ENCODE measurements at places on chromosomes 2 and 18.

GRCh38 chr18:68887410-68887809, 89.5 kb downstream of the CCDC102B start:
- DNase-seq, result no peak

DNA sequence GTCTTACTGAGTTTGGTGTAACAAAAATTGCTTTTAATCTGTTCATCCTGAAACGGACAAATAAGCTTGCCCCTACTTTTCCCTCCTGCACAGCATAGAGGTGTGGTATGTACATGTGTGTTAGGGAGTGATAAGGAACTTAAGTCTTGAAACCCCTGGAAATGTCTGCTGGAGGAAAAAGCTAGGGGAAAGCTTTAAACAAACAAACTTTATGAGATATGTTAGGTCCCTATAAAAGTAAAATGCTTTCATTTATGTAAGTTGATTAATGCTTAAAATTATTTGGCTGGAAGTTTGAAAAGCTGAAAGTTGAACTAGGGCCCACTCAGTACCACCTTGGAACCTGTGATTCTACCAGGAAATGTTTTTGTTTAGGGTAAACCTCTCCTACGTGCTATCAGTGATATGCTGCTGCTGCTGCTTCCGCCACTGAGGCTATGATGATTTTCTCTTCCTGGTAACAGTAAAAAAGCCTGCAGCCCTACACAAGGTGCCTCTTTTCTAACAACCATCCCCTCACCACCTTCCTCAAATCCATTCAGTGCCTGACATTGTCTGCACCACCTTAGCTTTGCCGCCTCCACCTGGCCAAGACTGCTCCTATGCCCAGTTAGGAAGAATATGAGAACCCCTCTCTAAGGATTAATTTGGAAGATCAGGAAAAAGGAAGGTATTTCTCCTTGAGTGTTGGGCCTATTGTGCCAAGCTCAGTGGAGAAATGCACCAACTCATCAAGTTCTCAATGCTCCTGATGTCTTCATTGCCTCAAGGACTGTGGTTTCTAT, 2.5 kb upstream of the YES1 start:
- DNase-seq, result no peak

DNA sequence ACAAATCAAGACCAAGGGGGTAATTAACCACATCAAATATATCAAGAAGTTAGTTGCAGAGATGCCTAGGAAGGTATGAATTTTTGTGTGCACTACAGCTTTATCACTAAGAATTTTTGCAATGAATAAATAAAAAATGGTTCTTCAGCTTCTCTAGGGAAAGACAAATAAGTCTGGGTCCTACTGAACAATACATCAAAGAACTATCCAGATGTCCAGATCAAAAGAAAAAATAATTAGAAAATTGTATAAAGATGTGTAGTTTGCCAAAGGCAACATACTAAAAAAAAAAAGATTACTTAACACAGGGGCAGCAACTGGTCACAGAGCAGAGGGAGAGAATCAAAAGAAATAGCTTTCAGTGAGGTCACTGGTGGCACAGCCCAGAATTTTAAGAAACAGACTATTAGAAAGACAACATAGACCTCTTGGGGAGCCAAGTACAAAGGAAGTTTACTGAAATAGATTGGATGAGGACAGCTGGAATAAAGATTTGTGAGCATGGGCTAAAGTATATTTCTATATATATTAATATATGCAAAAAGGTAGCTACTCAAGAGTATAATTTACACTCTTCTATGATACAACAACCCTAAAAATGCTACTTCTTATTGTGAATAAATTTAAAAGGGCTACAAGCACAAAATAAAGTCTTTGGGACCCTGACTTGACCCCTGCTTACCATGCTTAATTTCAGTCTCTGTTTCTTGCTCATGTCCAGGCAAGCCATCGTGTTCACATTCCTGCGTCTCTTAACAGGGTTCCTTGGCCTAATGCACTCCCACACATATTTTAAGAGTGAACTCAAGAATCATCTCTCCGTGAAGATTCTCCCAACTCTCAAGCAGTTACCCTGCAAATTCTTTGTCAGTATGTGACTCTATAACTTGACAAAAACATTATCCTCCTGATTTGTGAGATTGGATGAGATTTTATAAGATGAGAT, 99.0 kb upstream of the GRB14 start:
- DNase-seq, result no peak

DNA sequence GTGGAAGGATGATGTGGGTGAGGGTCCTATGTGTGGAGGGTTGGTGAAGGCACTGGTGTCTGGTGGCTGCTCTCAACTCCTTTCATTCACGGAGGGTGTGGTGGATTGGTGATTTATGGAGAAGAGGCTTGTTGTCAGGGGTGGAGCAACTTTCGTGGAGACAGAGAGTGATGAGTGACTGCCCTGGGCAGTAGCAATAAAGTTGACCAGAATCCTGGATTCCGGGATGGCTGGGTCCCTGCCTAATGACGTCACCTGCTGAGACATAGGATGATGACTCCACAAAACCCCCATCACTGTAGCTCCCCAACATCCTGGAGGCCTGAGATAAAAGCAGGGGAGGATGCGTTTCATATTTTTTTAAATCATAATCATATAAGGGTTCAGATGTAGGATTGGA, 193.0 kb downstream of the ACKR3 start:
- no peak for DNase-seq

DNA sequence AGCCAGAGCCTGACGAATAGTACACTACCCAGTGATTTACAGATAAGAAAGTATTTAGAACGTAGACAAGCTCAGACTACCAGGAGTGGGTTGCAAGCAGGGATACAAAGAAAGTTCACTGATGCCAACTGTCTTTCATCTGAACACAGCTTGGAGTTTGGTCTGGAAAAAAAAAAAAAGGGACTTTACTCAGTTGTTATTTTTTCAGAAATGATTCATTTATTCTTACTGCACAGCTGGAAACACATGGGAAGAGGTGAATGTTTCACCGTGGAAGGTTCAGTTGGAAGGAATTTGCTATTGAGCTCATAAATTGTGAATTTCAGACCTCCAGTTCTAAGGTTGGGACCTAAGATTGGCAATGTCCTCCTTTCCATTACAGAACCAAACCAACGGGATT, 259.7 kb downstream of the ETAA1 start:
- no peak for DNase-seq

DNA sequence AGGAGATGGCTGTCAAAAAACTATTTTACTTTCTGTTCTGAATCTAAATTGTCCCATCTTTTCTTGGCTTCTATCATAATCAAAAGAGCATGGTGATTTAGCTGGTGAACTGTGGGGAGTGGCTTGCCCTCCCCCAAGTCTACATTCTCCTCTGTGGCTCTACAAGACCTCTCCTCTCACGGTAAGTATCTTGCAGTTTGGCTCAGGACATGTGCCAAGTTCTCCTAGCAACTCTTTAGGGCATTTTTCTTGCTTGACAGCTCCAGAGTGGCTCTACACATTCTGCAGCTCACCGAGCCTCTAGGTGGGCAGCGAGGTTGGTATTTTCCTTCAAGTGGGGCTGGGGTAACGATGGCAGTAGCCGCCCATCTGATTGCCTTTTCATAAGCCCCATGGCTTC, 29.1 kb downstream of the SLC4A5 start:
- DNase-seq, result no peak

- no peak for DNase-seq
Observed at GRCh38 chr2:229372207-229372606, 101.1 kb upstream of the PID1 start.

DNA sequence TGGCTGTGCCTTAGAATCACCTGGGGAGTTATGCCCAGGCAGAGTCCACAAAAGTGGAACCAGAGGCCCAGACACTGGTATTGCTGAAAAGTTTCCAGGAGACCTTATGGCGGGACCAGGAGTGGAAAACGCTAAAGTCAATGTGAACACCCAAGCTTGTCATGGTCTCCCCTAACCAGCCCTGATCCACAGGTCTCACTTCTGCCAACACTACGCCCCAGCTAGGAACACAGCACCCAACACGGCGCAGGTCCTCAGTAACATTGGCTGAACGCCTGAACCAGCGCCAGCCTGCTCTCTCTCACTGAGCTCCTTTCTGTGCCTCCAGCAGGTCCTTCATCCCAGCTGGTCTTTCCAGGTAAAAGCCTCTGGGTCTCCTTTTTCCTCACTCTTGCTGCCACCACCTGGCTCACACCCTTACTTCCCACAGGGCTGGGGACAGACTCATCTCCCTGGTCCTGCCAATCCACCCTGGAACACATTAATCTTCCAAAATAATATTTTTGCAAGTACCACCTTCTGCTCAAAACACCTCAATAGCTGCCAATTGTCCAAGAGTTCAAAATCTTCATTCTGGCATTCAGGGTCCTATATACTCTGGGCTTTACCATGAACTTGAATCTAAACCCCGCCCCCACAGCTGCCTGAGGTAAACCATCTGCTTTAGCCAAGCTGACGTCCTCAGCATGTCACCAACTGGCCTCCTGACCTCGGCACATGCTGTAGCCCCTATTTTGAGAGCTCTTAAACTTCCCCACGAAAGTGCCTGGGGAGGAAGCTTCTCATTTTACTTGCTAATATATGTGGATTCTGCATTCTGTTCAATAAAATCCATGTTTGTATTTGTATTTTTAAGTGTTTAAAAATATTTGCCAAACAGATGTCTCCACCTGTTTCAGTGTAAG, 34.6 kb downstream of the ADCY3 start:
- no peak for DNase-seq

DNA sequence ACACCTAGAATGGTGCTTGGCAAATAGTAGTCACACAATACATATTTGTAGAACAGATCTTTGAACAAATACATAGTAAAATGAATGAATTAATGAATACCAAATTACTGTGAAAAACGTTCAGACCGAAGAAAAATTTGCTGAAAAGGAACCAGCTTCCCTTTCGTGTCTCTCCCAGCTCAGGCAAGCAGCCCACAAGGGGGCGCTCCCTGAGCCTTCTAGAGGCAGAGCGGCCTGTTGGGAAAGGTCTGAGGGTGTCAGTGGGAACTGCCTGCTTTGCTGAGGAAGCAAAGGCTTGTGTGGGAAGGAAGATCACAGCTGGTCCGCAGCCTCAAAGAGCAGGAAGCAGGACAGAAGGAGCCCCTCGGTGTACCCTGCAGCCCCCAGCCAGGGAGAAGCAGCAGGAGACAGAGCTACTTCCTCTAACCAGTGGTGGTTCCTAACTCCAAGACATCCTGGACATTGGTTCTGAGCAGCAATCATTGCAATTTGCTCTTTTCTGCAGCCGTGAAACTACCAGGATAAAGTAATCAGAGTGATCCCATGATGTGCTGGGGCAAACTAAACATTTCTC, 231.1 kb downstream of the ANKRD30B start:
- no peak for DNase-seq

DNA sequence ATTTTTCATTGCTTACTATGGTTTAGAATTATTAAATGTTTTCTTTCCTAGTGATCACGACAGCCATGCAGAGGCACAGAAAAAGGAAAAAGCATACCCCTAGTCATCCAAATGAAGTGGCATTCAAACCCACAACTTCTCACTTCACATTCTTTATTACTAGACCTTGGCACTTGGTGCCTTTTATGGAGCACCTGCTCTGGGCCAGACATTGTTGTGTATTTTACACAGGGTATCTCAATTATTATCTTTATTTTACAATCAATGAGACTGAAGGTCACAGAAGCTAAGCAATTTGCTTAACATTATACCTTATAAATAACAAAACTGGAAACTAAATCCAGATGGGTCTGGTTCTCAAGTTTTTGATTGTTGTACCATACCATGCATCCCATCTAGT, 235.3 kb downstream of the LRATD1 start:
- no peak for DNase-seq

DNA sequence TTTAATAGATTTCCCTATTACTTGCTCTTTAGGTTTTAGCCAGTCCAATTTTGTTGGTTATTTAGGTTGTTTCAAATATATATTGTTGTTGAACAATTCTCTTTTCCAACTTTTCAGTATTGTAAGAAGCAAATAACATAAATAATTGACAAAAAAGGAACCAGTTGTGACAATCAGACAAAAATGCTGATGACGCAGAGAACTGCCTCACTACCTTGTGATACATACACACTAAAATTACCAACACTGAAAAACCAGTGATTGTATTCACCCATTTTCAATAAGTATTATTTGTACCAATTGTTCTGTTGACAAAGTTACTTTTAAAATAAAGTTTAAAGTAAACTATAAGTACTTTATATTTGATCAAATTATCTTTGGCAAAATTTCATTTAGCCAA, 43.1 kb upstream of the NABP1 start:
- no peak for DNase-seq

GRCh38 chr2:237892478-237892877, 33.1 kb downstream of the RAMP1 start:
- no peak for DNase-seq
